Stimulated activated CD8-positive, alpha-beta memory T cell treated with anti-CD3 and anti-CD28 coated beads, Interleukin-7, amount 100 ng/mL, for 1 hour (primary cell): ENCODE measurements at places on chromosomes 5 and 9.

DNA sequence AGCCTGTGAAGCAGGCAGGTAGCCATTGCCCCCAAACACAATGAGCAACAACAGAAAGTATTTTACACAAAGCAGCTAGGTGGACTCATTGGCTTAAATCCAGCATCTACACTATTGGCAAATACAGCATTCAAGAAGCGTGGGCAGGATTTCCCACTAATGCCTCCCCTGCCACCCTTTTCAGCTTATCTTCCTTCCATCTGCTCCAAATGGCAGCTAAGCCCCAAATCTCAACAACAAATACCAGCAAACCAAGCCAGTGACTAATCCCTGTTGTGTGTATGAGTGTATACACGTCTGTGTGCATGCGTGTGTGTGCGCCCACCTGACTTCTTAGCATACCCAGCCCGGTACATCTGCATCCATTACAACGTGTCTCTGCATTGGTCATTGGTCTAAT is 151.2 kb upstream of the WWC1 start:
- DNase-seq: no peak

DNA sequence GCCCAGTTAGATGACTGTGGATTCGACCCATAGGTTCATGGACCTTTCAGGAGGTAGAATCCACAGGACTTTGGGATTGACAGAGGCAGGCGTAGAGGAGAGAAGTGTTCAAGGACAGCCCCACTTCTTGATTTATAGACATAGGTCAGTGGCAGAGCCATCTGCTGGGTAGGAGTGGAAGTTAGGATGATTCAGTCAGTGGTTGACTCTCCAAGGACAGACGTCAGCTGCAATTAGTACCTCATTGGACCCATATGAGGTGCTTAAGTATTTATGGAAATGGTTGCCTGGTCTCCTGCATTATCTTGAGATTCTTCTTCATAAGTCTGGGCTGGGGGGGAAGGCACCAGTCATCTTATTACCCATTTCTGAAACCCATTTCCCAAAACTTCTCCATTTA is 70.9 kb downstream of the SH3RF2 start:
- no peak for DNase-seq

DNA sequence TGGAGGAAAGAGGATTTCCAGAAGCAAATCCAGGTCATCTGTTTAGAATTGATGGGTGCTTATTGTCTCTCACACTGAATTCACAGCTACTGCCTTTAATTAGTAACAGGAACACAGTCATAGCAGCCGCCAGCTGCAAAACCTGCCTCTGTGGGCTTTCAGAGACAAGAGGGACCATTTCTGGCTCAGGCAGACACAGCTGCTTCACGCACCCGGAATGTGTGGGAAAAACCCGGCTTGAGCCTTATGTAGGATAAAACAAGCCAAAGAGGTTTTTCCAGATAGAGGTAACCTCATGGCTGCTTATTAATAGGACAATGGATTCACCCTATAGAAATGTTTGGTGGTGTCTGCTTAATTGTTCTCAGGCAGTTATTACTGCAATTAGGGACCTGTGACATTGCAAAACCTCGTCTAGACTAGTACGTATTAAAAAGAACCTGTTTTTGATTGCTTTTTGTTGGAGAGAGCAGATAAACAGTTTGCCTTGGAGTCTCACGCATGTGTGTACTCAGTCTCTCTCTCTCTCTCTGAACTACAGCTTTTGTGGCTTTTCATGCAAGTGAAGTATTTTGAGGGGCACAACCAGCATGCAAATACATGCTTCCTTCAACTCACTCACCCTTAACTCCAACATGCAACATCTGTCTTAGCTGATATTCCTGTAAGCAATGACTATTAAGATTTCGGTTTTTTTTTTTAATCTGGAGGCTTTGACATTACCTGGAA is 302.7 kb downstream of the PLK2 start:
- DNase-seq: no peak

DNA sequence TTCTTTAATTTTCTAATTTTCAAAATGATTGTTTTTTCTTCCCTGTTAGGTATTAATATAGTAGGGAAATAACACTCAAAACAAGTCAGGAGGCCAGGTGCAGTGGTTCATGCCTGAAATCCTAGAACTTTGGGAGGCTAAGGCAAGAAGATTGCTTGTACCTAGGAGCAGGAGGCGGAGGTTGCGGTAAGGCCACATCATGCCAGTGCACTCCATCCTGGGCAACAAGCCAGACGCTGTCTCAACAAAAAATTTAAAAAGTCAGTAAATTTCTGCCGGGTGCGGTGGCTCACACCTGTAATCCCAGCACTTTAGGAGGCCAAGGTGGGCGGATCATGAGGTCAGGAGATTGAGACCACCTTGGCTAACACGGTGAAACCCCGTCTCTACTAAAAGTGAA is 10.2 kb upstream of the CDK7 start:
- DNase-seq: no peak

- DNase-seq: no peak
These were observed 94.7 kb downstream of the NLN start for GRCh38 chr5:65816729-65817128.

GRCh38 chr9:90368241-90368640 is 274.4 kb downstream of the DIRAS2 start:
- DNase-seq: no peak

DNA sequence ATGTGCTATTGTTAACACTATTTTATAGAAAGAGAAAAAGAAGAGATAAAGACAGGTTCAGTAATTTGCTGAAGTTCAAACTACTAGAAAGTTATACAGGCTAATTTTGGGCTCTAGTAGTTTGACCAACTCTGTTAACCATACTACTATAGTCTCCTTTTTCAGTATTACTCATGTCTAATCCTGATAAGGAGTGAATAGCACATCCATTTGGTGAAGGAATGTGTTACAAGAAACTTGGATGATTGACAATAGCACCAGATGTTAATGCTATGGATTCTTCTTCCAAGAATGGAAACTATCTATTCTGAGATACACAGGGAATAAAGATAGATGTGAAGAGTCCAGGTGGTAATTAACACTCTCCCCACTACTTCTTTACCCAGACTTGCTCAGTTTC is 677.3 kb downstream of the PRELID2 start:
- DNase-seq: no peak

- DNase-seq: no peak
These were observed 15.1 kb downstream of the TTC1 start for GRCh38 chr5:160023908-160024630.

- no peak for DNase-seq
These were observed 23.5 kb downstream of the INSYN2B start for GRCh38 chr5:169956756-169957155.

DNA sequence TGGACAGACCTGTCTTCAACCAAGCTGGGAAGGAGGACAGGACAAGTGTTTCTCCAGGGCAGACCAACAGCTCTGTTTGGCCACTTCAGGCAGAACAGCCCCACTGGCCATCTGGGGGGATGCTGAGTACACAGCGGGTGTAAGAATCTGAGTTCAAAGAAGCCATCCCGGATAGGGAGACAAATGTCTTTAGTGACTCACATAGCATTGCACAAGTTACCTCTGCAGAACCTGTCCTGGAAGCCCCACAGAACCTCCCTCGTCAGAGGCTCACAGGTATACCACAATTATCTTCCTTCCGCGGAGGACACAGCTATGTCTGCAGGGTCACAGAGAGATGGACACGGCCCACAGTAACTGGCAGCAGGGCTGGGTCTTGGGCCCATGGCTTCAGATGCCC is 2.0 kb downstream of the OR2V2 start:
- no peak for DNase-seq

DNA sequence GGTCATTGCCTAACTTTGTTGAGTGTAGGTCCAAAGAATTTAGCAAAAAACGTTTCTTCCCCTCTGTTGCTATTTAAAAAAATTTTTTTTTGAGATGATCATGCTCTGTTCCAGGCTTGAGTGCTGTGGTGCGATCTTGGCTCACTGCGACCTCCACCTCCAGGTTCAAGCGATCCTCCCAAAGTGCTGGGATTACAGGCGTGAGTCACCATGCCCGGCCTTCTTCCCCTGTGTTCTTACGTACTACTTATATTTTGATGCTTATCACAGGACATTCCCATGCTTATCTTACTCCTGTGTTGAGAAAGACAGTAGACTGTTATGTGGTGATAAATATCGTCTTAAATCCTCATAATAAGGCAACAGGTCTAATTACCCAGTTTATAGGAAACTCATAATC is 2.5 kb downstream of the ACER2 start:
- DNase-seq: no peak

DNA sequence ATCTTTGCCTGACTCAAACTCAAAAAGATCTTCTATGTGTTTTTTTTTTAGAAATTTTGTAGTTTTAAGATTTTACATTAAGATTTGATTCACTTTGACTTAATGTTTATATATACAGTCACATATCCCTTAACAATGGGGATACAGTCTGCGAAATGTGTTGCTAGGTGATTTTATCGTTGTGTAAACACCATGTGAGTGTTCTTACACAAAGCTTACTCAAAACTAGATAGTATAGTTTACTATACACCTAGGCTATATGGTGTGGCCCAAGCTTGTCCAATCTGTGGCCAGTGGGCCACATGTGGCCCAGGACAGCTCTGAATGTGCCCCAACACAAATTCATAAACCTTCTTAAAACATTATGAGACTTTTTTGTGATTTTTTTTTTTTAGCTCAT is 131.9 kb downstream of the CWC27 start:
- DNase-seq: no peak

DNA sequence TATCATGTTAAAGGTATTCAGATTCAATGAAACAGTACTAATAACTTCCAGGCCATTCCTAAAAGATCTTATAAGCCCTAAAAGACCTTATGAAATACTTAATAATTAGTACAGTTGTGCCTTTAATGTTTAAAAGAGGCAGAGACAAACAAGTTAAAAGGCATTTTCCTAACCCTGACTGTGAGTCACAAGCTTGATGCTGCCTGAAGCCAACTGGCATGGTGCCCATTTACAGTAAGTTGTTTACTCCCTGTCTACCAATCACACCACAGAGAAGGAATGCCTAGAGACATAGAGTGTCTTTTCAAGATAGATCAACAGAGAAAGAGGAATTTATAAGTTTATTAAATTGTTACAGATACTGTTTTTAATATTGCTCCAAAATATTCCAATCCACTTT is 47.8 kb downstream of the NR3C1 start:
- DNase-seq: peak; percentile 6

DNA sequence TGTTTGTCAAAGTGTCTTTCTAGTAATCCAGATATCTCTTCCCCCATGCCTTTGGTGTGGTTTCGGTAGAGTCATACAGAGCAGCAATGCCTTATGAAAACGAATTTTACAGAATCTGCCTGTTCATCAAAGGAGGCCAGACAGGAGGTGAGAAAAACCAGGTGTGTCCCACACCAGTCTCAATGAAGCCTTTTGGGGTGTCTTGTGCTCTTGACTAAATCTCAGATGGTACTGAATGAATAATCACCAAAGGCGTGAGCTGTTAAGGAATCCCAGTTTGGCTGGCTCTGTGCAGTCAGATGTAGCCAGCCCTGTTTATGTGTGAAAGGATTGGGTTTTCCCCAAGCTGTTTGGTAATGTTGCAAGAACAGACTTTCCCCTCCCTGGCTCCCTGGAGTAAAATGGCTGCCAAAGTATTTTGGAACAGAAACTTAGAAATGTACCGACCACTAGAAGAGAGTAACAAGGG is 70.8 kb upstream of the CDKN2B start:
- no peak for DNase-seq

GRCh38 chr9:95815133-95815532 is 60.4 kb upstream of the ERCC6L2 start:
- no peak for DNase-seq

DNA sequence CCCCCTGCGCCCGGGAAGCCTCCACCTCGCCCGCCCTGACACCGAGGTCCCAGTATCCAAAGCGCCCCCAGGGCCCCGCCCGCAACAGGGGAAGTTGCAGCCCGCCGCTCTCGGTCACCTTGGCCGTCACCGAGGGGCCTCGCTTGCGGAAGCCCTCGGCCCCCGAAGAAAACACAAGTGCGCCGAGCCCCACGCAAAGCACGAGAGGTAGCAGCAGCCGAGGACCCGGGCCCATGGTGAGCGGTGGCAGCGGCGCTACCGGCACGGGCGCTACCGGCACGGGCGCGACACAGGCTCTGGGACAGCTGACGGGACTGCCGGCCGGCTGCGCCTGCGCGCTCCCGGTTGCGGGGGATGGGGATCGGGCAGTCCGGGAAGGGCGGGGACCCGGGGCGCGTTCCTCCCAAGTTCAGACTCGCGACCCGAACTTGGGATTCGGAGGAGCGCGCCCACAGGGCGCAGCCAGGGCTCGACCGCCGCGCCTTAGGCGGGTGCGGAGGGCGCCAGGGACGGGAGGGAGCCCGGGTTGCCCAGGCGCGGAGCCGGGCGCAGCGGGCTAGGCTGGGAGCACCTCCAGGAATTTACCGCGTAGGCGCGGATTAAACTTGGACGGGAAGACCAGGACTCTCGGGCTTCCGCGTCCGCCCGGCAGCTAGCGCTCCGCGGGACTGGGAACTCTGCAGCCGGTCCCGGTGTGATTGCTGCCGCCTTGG is at the start of gene PPIC:
Gene PPIC, minus strand, starts transcription at position 335 of the 713 bp plus-strand sequence. Its CDS starts 100 bp downstream, at position 235.
- no peak for DNase-seq

- DNase-seq: no peak
These were observed 536.0 kb downstream of the PDE4D start for GRCh38 chr5:59357381-59357977.
